ENCODE measurements at places on chromosomes 1 and 21.
A peak's percentile ranks its signal among the peaks of the same experiment; 100 is the strongest.

DNA sequence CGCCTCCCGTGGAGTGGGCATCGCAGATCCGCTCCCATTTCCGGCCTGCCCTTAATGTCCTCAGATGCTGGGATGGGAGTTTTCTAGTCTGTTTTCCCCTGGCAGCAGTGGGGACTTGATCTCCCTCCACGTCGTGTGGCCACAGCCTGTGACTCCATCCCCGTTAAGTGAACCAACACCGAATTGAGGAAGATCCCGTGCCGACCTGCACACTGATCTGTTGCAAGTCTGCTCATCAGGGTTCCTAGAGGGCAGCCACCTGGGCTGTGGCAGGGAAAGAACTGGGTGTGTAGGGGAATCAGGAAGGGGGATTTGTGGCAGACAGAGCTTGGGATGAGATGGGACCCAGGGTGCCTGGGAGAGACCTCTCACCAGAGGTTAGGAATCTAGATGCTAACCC is 23.3 kb upstream of the CDK18 start:
- no peak for DNase-seq

- DNase-seq, result no peak
Measured at GRCh38 chr1:239282411-239282810, 104.0 kb upstream of the CHRM3 start.

GRCh38 chr1:242454262-242455051 is 70.0 kb downstream of the PLD5 start:
- DNase-seq, result no peak

DNA sequence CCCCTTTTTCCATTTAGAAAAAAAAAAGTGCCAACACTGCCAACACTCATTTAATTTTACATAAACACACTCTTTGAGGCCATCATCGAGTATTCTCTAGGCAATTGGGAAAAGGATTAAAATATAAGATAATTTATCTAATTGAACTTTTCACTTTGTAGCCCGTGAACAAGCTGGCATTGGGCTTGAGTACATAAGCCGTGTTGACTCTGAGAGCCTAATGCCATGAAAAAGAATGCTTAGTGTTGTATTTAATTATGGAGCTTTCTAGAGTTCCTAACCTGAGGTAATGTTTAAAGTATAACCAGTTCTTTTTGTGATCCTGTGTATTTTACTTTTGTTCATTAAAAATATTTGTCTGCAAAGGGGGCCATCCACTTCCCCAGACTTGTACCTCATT is 193.8 kb downstream of the LYPLAL1 start:
- no peak for DNase-seq

- DNase-seq, result peak; percentile 26
Measured at GRCh38 chr1:150281221-150281757, 1.1 kb upstream of the CIART start.

DNA sequence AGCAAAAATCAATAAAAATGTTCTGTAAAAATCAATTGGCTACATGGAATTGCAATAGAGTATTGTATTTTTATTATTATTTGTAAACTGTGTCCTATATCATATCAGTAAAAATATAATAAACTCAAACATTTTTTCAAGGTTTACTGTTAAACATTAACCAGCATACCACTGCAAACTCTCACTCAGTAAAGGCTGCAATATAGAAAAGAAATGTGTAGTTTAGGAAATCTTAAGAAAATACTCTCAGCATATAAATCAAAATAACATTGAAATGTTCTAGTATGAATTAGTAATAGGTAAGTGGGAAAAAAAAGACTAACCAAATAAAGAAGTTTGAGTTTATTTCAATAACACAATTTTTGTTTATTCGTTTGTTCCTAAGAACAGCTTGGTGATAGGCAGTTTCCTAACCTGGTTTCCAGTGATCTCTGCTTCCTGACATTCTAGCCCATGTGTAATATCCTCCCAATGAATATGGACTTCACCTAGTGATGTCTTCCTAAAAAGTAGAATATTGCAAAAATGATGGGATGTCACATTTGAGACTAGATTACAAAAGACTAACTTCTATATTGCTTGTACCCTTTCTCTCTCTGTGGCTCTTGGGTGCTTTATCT is 870.1 kb downstream of the BRINP3 start:
- no peak for DNase-seq

DNA sequence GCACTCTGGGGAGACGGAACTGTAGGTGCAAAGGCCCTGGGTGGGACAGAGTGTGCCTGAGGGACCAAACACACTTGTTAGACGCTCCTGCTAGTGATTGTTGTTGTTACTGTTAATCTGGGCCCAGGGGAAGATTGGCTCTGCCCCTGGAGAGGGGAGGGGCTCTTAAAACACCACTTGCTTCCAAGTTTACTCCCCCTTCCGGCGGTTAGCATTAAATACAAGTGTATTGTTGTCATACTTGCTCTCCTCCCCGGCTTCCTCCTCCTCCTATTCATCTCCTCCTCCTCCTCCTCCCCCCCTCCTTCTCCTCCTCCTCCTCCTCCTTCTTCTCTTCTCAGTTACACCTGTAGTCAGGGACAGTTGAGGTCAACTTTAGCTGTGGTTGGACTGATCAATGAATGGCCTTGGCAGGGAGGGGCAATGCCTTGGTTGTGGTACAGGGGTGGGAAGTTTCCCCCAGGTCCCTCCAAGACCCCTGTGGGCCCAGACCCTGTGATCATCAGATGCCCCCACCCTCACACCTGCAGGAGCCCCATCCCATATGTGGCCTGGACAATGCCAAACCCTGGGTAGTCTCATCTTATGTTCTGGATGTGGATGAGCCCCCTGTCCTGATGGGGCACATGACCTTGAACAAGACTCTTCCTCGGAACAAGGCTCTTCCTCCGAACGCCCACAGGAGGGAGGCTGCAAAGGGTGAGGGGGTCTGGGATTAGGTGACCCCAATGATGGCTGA is 217.3 kb downstream of the PTPRU start:
- DNase-seq, result no peak

GRCh38 chr1:171140956-171141687 is 44.0 kb upstream of the FMO2 start:
- no peak for DNase-seq

- DNase-seq, result no peak
Measured at GRCh38 chr1:117564227-117565075, 41.4 kb upstream of the TENT5C start.

- DNase-seq, result no peak
Measured at GRCh38 chr1:210978316-210978973, 155.5 kb downstream of the KCNH1 start.

DNA sequence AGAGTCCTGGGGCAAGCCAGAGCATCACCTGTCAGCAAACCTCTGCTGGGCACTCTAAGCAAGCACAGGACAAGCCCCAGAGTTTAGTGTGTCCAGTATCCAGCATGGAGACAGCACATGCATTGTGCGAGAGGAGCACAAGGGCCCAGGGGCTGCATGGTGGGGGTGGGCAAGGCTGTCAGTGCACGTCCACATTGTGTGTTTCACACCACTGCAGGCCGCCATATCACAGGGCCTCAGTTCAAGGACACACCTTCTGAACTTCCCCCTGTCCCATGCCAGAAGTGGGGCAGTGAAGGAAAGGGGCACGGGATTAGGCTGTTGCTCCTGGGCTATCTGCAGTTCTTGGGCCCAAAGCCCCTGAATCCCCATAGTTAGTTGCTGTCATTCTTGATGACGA is 782 bp upstream of the TSTD1 start:
- DNase-seq, result no peak

DNA sequence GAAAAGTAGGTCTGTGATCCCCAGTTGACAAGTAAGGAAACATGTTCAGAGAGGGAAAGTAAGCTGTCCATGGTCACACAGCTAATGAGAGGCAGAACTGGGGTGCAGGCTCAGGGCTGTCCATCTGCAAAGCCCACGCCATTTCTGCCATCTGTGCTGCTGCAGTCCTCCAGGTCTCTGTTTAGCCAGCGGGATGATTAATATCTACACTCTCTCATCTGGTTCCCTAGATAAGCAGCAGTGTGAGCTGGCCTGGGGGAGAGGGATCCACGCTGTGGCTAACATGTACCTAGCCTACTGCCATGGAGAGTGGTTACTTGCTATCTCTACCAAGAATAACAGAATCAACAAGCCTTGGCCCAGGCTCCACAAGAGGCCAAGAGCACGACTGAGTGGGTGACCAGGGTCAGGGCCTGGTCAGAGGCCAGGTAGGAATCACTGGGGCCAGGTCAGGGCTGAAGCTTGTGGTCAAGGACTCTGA is 75.2 kb downstream of the TRABD2B start:
- no peak for DNase-seq

DNA sequence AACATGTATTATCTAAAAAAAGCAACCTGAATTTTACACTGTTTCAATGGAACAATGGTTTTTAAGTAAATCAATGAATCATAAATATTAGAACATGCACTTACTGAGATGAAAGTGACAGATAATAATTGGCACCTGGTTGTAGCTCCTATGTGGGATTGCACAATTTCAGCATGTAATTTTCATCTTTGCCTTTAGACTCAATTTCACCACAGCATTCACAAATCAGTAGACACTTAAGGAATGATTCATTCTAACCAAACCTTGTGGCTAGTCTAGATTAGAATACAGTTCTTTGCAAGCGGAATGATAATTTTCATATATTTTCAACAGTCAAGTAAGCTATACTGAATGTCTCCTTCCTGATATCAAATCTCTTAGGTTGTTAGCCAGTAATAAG is 853.4 kb downstream of the KCNT2 start:
- no peak for DNase-seq

- DNase-seq, result no peak
Measured at GRCh38 chr1:184285401-184286087, 101.3 kb upstream of the C1orf21 start.

DNA sequence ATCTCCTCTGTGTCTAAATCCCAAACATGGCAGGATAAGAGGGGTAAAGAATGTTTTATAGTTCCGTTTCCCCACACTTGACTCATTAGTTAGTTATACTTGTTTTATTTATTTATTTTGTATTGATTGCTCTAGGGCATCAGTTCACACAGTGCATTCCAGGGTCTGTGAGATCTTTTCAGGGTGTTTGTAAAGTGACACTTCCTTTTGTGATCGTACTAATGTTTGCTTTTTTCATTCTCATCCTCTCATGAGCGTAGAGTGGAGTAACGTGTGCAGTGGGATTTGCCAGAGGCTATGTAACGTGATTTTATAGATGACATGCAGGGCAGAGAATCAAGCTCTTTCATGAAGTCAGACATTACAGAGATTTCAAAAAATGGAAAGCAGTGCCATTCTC is 103.2 kb downstream of the SCCPDH start:
- DNase-seq, result no peak

DNA sequence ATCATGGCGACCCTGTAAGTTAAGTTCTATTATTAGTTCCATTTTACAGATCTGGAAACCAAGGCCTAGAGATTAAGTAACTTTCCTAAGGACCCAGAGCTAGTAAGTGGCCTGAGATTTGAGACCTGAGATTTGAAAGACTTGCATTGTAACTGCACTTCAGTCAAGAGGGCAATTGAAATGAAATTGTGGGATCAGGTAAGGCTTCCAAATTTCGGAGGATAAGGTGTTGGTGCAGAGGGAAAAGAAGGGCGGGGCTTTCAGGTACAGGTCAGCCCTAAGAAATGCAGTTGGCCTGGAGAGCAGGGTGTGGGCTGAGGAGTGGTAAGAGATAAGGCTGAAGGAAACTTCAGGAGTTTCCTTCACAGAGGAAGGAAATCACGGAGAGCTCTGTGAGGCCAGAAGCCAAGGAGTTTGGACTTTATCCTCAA is 51.1 kb downstream of the SLC16A1 start:
- DNase-seq, result no peak

GRCh38 chr1:17676387-17677060 is 78.6 kb upstream of the ACTL8 start:
- no peak for DNase-seq

DNA sequence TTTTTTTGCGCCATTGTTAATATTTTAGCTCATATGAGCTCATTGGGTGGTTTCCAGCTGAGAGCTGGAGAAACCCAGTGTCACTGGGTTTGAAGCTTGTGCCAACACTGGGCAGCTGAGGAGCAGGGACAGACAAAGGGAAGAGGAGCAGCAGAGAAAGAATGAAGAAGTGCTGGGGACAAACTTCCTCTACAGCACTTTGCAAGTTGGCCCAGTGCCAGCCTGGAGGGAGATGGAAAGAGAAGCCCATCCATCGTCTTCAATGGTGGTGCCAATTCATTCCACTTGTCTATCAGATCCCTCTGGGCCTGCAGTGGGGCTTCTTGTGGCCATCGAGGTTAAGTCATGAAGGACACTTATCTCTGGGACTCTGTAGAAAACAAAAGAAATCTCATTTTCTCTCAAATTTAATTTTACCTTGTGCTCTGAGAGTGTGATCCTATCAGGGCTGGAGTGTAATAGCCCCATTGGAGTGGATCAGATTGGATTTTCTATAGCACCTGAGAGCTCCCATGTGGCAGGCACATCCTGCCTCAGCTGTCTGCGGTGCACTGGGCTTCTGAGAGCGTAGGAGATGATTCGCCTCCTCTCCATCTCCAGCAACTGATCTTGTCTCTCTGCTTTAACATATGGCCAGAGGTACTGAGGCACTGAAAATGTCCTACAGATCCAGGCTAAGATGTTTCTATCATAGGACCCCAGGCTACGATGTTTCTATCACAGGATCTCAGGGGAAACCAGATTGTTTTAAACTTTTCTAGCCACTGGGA is 114.7 kb downstream of the TNR start:
- no peak for DNase-seq

DNA sequence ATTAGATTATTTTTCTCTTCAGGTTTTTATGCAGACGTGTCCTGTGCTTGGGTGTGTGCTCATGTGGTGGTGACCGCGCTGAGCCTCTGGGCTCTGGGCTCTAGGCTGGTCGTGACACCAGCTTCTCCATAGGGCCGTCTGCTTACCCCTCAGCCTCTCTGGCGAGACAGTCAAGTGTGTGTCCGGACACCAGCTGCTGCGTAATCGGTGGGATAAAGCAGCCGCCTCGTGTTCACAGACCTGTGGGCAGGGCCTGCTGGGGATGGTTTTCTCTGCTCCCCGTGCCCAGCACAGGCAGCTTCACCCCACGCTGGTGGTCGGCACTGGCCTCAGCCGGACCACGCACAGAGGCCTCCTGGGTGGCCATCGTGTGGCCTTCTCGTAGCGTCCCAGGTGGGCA is 33.6 kb upstream of the DIP2A start:
- no peak for DNase-seq

GRCh38 chr1:44355582-44356305 is 687 bp upstream of the ERI3 start:
- DNase-seq, result no peak

DNA sequence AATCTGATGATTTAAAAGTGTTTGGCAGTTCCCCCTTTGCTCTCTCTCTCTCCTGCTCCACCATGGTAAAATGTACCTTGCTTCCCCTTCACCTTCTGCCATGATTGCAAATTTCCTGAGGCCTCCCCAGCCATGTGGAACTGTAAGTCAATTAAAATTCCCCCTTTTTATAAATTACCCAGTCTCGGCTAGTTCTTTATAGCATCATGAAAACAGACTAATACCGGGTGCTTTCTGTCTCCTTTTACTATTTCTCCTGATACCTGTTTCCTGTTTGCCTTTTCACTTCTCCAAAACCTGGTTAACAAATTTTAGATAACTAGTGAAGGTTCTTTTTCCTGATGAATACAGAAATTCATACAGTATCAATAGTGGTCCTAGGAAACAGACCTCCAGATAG is 1670.3 kb downstream of the MRPL39 start:
- DNase-seq, result no peak
